NCI-H524 treated with DMSO at 0.1 percent for 48 hours (cell line): ENCODE measurements at places on chromosomes 4 and X.

DNA sequence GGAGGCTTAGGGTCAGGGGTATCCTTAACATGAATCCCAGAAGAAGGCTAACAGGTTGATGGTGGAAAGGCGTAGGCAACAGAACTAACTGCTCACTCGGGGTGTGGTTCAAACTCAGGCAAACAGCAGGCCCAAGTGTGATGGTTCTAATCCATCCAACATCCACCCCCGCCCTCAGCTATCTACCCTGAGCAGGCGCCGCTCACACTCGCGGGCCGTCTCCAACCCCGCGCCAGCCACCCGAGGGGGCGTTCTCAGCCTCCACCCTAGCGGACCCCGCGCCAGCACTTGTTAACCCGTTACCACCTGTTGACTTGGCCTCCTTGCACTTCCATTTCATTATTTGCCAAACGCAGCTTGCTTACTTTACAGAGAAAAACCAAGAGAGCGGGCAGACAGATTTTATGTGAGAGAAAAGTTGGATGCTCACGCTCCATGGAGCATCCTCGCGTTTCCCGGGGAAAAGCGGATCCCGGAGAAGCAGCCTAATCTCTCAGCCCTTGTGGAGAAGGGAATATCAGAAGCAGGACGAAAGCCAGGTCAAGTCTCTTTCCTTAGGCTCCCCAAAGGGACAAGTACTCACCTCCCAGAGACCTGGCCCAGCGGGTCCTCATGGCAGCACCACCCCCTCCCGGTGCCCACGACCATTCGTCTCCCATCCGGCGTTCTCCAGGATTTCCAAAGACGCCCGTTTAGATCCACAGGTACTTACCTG lies 773 bp downstream of the SNCA start:
- DNase-seq: no peak

GRCh38 chr4:26912810-26913209 lies 52.2 kb downstream of the STIM2 start:
- no peak for DNase-seq

GRCh38 chr4:27223326-27223725 lies 362.7 kb downstream of the STIM2 start:
- no peak for DNase-seq

GRCh38 chrX:27966492-27966891 lies 14.8 kb downstream of the DCAF8L1 start:
- no peak for DNase-seq

DNA sequence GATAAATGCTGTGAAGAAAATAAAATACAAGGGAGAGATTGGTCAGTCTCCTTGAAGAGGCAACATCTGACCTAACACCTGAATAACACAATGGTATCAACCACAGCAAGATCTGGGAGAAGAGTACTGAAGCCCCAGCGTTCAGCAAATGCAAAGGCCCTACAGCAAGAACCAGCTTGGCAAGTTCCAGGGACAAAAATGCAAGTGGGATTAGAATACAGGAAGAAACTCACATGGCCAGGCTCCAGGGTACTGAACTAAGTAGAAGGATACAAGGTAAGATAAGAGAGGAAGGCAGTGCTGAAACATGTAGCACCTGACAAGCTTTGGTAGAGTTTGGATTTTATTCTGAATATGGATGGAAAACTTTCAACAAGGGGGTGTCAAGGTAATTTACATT lies 3.6 kb downstream of the SMIM14 start:
- no peak for DNase-seq
